Iris pigment epithelial cell (primary cell): ENCODE measurements at places on chromosomes 11 and 22.

- no peak for DNase-seq
These were observed 29.7 kb downstream of the PPIL2 start for GRCh38 chr22:21695430-21696085.

DNA sequence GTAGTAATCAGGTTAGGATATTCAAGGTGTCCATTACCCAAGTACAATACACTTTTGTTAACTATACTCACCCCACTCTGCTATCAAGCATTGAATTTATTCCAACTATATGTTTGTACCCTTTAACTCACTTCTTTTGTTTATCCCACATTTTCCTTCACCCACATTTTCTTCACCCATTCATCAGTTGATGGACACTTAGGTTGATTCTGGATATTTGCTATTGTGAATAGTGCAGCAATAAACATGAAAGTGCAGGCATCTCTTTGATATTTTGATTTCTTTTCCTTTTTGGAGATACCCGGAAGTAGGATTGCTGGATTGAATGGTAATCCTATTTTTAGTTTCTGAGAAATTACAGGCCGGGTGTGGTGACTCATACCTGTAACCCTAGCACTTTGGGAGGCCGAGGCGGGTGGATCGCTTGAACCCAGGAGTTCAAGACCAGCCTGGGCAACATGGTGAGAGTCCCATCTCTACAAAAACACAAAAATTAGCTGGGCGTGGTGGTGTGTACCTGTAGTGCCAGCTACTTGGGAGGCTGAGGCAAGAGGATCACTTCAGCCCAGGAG is 6.5 kb downstream of the TMEM25 start:
- DNase-seq: no peak

DNA sequence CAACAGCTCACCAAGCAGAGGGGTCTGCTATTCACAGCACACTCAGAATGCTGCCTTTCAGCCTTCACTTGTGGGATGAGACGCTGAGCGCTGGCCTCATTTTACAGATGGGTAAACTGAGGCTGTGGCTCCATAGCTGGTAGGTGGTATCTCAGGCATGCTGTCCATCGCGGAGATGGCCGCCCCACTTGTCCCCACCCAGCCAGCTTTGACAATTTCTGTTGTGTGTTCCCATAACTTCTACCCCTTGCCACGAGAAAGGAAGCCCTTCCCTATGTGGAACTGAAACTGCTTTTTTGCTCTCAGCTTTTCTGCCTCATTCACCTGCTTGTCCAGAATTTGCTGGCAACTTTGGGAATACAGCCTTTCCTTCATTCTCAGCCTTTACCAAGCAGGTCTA is 36.1 kb upstream of the NNMT start:
- no peak for DNase-seq

GRCh38 chr22:48741540-48741939 is 1086.1 kb downstream of the BRD1 start:
- DNase-seq: no peak

- DNase-seq: no peak
These were observed 2.6 kb upstream of the ATP5MGL start for GRCh38 chr22:42642806-42643633.

GRCh38 chr11:130477586-130478203 is 29.2 kb downstream of the ADAMTS15 start:
- no peak for DNase-seq

DNA sequence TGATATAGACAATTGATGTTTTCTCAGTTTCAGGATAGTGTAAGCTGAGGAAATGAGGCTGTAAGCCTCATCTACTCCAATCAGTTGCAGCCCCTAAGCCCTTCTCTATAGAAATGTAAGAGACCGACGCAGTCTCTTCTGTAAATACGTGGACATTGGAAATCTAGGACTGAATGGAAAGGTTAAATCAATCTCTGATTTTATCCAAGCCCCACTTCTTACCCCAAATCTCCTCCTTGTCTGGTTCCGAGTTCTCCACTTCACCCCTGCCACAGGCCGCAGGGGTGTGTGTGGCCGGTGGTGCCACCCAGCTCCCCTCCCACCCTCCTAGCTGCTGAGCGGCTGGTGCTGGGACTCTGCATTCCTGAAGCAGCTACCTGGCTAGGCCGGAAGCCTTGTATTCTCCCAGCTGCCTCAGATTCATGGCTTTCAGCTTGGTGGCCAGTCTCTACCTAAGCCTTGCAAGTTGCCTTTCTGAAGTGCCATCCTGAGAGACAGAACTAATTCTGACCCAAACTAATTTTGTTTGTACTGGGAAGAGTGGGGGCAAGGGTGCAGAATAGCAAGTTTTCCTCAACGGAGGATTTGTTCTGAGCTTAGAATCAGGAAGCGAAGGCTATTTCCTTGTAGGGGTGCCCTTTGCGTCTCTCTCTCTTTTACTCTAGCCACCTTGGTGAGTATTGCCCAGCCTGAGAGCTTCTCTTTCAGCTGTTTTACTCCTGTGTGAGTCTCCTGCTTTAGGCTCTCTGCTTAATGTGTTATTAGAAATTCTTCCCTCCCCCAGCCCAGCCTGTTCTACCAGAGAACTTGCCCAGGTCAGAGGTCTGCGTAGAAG is 749 bp downstream of the VWA5A start:
- peak; percentile 1 for DNase-seq

DNA sequence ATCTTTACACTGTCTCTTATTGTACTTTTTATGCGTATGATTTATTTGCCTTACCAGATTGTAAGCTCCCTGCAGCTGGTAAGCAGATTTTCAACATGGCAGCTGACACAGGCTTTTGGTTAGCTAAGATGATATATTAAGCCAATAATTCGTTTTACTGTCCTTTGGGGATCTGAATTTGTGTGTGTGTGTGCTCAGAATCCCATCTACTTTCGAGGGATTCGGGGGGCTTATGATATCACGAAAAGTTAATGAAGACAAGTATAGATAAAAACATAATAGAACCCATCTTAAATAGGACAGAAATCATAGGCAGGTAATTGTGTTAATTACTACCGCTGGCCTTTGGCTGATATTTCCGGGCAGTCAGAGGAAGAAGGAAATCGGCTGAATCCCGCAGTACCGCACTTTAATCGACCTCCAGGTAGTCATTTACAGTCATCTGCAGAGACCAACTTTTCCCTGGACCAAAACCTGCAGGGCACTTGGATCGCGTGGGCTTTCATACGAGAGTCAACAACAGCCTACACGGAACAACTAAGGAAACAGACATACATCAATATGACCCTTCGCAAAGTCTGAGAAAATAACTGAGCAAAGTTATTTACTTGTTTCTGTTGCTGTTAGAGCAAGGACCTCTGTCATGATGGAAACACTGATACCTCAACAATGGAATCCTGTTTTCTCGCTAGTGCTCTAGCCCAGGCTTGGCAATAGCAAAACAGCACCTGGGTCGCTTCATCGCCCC is 802 bp downstream of the KBTBD3 start:
- DNase-seq: peak; percentile 14

DNA sequence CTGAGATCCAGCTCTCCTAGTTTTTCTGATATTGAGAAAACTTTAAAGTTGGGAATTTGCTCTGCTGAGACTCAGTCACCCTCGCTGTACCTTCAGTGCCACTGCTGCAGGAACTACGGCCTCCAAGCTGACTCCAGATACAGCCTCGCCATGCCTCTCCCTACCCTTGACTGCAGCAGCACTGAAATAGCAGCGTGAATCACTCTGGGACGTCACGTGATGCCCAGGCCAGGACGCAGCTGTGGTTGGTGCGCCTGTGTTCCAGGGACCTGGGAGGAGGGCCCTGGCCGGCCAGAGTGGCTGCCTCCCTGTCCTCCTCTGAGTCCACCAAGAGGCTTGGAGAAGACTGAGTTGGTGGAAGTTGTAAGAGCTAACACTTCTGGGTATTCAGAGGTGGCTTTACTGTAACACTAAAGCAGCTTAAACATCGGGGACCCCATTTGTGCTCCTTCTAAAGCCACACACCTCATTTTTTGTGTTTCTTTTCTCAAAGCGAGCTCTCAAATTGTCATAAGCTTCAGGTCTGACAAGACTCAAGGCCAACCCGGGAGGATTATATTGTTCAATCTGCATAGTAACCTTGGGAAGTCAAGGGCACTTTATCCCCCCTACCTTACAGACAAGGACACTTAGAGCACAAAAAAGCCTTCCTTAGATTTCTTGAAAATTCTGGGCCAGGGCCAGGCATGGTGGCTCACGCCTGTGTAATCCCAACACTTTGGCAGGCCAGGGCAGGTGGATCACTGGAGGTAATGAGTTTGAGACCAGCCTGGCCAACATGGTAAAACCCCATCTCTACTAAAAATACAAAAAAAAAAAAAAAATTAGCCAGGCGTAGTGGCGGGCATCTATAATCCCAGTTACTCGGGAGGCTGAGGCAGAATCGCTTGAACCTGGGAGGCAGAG is 4.2 kb upstream of the STIP1 start:
- DNase-seq: peak; percentile 94

DNA sequence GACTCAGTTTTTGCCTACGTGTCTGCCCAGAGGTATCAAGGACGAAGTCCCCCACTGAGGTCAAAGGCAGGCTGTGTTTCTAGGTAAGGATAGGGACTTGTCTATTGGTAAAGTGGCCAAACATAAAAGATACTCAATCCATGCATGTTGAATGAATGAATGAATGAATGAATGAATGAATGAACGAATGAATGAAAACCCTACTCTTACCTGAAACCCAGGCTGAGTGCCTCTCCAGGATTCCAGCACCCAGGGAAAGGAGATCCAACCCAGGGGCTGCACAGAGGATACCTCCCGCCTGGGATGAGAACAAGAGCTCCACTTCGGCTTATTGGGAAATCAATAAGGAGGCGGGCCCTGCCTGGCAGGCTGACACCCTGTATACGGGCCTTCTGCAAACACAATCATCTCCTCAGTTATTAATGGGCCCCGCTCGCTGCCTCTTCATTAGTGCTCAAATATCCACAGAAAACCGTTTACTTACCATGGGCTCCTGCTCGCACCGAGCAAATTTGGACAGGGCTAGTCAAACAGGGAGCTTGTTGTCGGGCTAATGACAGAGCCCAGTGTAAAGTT is 177.4 kb downstream of the BUD13 start:
- no peak for DNase-seq

GRCh38 chr11:112795911-112796649 is 165.1 kb upstream of the NCAM1 start:
- no peak for DNase-seq

DNA sequence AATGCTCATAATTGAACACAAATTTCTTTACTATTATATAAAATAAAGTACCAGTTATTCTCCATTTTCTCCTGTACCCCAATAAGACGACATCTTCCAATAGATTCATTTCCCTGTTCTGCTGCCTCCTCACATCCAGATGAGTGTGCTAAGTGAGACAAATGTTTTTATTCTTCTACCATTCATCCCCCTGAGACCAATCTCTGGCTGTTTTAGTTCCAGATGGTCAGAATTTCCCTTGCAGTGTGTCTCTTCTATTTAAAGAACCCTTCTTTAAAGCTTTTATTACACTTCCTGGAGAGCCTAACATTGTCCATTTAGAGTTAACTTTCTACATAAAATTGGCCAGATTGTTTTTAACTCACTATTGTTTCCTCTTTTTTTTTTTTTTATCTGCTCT is 41.2 kb upstream of the GLYATL1 start:
- no peak for DNase-seq
